Fibroblast of mammary gland (primary cell): ENCODE measurements at places on chromosomes 2 and 18.

- peak; percentile 20 for DNase-seq
Observed at GRCh38 chr2:151097895-151098294, 163.8 kb downstream of the RBM43 start.

GRCh38 chr2:197241153-197241552 is 69.4 kb downstream of the ANKRD44 start:
- no peak for DNase-seq

DNA sequence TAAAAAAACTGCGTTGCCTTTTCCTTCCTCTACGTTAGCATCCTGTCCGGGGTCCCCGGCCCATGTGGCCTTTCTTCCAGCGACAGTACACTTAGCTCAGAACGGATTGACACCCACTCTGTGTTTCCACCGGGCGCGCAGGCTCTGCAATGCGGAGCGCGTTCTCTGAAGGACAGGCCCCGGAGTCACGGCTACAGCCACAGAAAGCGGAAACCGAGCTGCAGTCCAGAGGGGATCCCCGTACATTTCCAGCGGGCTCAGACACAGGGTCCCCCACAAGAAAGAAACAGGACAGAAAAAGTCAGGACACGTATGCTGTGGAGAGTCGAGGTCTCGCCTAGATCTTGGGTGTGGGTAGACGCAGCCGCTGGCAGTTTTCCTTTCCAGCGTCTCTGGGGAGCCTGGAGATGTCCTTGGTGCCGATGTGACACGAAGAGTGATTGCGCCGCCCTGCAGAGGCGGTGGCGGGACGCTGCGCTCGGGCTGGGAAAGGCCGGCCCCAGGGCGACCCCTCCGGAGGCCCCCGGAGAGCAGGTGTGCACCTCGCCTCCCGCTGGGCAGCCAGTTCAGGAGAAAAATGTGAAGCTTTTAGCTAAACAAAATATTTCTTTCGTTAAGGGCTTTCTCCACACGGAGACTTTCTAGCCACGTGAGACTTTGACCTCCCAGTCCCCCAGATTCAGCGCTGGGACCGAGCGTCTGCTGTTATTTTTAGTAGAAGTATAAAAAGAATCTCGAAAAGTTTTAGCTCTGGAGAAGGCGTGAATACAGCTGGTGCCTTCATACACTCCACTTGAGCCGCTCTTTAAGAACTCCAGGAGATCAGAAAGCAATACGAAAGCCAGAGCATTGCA is 1.3 kb upstream of the ACKR3 start:
- DNase-seq, result no peak

- DNase-seq, result no peak
Observed at GRCh38 chr18:79480171-79481045, 84.7 kb downstream of the NFATC1 start.

GRCh38 chr2:133061874-133062593 is 392.0 kb upstream of the LYPD1 start:
- DNase-seq, result no peak

DNA sequence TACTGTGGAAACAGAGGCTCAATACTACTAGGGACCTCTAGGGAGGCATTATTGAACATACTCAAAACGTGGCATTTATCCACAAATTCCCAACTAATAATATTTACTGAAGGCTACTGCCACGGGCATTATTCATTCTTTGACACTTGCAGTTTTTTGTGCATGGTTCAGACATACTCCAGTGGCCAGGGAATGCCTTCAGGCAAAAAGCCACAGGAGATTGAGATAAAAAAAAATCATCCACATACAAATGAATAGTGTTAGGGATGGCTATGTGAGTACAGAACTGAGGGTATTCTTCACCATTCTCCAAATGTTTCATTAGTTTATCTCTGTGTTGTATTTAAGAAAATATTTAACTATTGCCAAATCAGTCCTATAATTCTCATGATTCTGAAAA is 974.9 kb upstream of the PIK3C3 start:
- no peak for DNase-seq

DNA sequence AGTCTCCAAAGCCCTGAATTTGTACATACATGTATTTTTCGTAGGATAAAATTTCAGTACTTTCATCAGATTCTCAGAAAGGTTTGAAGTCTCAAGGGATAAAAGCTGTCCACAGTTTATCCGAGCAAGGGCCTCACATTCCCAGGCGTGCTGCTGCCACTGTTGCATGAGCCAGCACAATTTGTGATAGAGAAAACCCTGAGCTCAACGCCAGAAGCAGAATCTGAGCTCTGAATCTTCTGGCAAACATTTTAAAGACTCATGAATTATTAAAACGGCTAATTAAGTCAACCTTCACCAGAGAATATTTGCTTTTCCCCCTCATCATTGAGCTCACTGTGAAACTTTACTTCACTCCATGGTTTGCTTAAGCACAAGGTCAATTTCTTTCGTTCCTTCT is 38.5 kb upstream of the STPG4 start:
- DNase-seq, result peak; percentile 7

DNA sequence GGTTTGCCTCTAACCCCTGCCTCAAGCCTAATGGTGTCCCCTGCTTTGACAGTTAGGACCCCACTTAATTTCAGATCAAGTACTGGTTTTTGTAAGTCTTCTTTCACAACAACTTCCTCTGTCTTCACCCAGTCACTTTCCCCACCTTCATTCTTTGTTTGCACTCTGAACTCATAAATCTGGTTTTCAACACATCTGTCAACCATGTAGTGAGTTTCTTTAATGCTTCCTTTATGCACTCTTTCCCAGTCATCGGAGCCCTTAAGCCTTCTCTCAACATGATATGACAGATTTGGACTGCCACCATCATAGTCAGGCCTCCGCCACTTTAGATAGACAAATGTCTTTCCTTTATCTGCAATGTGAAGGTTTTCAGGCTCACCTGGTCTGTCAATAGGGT is 109.1 kb downstream of the PLEKHA3 start:
- DNase-seq, result no peak
